NCI-H187 (cell line): ENCODE measurements at places on chromosomes 3 and 15.

DNA sequence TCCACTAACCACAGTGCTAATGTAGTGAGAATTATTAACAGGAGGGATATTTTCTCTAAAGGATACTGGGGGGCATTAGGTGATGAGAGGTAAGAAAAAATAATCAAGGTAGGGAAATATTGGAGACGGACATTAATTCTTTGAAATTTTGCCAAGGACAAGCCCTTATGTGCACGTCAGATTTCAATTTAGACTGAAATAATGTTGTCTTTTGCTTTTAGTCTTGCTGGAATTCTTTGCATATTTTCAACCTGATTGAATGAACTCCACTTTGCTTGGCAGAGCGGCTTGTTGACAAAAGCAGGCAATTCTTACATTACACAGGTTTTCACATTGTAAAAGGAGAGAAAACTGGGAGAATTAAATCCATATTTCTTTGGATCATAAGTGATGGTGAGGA lies 25.0 kb upstream of the C3orf52 start:
- no peak for DNase-seq

DNA sequence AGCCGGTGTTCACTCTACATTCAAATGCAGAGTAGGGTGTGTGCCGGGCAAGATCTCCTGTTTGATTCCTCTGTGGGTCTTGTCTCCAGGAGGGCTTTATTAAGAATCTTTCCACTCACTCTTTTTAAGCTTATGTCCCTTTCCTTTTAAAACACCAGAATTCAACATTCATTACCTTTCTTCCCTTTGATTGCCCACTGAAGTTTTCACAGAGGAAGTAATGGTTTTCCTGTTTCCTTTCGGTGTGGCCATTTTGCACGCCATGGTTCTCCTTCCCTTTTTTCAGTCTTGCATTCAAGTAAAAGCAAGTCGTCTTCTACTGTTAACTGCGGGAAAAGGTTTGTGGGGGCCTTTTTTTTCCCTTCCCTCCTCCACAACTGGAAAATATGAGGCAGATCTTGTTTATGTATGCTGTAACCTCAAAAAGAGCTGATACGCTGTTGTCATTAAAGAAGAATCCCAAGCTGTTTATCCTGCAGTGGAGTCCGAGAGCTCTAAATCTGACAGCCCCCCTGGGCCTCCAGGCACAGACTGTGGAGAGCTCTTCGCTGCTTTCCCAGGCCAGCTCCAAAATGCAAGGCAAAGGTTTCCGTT lies 40.5 kb downstream of the FILIP1L start:
- DNase-seq = no peak

DNA sequence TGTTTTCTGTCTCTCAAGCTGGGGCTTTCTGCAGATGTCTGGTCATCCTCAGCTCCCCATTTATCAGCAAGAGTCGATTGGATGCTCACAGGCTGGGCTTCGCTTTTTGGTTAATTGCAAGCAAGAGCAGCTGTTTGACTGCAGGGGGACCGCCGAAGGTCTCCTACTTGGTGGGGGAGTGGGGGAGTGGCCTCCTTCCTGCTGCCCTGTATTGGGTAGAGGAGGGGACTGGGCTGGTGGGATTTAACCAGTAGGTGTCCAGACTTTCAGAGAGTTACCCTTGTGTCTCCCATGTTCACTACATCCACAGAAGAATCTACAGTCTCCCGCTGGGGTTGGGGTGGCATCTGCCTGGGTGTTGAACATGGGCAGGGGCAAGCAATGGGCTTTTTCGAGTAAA lies 78.7 kb downstream of the PLXNA1 start:
- no peak for DNase-seq

DNA sequence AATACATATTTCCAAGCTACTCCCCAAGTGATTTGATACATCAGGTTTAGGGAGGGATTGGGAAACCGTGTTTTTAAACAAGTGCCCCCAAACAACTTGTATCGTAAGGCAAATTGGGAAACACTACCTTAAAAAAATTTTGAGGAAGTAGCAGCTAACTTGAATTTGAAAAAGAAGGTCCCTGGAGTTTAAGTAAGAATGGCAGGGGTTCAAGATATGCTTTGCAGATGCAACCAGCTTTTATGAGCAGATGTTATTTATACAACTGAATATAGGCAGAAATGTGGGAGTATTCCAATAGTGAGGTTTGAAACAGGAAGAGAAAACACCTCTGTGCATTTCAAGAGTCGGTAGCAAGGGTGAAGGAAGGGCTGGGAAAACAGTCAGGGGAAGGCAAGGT lies 139.6 kb downstream of the IL20RB start:
- DNase-seq = no peak

DNA sequence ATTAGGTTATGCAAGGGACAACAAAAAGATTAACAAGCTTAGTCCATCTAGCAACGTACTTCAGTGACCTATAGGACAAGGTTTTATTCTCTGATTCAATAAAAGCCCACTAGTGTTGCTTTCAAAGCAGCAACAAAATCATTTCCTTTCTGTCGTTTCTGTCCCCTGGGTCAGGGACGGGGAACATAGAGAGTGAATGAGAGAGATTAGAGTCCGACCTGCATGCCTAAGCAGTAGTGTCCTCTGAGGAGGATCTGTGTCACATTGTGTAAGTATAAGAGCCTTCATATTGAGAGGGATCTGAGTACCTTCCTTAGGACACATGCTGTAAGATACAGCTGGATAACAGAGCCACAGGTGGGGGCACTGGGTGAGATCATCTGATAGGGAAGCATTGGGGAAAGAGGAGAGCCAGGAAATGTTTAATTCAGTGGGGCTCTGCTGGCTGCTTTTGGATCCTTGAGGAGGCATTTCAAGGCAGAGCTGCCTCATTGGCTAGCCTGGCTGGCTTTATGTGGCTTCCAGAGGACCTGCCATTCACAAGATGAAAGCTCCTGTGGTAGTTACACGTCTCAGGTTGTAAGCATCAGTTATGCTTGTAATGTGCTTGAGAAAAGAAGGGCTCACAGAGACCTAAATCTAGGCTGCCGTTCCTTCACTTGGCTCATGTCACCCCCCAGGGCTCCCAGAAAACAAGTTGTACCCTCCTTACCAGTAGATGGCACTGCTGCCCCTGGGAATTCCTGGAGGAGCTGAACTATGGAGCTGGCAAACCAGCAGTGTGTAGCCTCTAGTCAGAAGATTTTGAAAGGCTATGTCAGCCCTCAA lies 2.7 kb downstream of the TMEM108 start:
- peak; percentile 68 for DNase-seq

DNA sequence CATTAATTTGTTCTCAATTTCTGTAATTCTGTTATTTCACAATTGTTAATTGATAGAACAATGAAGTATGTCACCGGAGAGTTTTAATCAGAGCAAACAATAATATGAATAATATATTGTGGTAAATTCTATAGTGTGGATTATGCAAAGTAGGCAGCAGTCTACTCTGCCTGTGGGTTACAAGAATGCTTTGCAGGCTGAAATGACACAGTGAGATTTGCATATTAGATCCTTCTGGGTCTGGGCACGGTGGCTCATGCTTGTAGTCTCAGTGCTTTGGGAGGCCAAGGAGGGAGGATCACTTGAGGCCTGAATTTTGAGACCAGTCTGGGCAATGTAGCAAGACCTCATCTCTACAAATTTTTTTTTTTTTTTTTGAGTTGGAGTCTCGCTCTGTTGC lies 12.5 kb downstream of the COPG1 start:
- no peak for DNase-seq

DNA sequence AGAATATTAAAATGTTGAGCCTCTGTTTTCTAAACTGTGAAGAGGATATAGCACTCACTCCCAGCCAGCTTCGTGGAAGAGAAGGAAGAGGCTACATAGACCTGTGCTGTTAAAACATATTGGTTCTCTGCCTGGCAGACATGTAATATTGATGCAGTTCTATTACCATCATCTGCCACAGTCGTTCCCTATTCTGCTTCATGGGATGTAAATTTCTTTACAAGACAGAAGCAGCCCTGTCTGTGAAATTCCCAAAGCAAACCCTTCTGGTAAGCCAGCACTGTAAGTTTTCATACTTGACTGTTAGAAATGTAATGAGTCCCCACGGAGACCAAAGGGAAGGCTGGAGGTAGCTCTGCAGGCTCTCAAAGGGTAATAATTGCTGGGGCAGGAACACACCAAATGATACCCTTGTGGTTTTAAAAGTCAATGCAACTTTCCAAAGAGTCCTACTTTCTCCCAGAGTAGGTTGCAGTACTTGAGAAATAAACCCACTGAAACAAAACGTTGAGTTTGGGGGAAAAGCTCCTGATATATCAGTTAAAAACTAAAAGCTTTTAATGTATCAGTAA lies 129.9 kb upstream of the HES1 start:
- DNase-seq = no peak

DNA sequence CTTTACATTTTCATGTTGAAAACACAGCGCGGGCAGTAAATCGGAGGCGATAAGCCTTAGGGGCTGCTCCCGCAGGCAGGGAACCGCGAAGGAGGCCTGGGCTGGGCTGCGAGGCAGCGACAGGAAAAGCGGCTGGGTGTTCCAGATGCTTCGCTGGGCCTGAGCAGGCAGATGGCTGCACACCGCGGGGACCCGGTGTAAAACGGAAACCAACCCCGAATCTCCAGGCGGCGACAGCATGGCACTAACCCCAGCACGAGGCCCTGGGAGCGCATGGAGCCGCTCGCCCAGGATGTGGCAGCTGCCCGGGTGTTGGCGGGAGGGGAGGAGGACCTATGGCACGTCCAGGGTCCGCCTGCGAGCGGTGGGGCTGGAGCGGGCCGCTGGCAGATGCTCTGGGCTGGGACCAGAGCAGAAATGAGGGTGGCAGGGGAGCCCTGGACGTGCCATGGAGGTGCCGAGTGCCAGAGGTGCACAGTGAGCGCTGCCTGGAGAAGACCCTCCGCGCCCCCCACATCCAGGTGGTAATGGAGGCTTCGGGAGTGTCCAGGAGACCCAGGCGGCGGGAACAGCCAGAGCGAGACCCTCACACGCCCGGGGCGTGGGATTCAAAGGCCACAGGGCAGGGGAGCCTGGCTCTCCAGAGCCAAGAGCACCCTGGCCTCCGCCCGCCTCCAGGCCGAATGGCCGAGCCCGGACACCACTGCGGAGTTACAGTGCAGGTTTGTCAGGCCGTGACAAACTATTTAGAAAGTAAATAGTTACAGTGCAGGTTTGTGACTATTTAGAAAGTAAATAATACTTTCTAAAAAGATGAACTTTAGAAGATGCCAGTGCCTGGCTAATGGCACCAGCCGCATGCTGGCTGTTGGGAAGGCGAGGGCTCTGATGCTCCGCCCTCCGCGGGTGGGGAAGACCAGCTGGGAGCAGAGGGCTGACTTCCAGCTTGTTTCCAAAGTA lies 293.6 kb downstream of the OCA2 start:
- DNase-seq = no peak

DNA sequence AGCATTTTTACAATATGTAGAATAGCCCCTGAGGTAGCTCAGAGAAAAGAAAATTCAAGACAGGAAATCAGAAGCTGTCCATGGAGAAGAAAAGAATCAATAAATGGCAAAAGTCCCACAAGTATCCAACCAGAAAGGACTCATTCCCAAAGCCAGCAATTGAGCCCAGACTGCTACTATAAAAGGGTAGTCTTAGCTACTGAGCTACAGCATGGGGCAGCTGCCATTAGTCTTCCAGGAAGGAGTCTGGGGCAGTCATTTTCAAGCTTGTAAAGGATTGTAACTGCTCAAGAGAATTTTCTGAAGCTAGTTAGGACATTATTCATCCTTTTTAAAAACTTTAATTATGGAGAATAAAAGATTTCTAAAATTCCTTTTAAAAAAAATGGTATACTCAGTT lies 10.5 kb downstream of the LEKR1 start:
- DNase-seq = no peak

GRCh38 chr15:60548101-60548500 lies 69.2 kb upstream of the ICE2 start:
- no peak for DNase-seq

DNA sequence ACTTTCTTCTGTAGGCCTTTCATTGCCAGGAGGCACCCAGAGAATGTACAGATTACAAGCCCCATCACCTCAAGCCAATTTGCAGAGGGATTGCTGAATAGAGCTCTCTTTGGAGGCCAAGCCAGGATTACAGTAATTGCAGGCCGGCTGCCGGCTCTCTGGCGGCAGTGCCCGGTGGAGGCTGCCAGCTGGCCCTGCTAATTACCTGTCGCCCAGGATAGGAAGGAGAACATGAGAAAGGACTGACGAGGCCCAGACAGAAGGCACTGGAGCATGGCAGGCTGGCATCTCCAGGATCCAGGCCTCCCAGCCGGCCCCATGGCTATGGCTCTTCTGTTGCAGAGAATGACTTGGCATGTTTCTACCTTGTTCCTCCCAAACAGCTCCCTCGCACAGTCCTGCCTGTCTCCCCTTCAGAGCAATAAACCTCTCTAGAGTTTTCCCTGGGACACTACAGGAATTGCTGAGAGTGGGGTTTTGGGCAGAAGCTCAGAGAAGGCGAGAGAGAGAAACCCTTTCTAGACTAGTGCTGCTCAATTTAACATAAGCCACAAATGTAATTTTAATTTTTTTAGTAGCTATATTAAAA lies 273.6 kb upstream of the PROK2 start:
- DNase-seq = no peak

- no peak for DNase-seq
These were observed 641 bp downstream of the OPA1 start for GRCh38 chr3:193593668-193594030.

GRCh38 chr3:113329757-113330156 lies 111.5 kb downstream of the CFAP44 start:
- no peak for DNase-seq
